EH (cell line): ENCODE measurements at places on chromosomes 1 and 21.

GRCh38 chr21:45574691-45575090 lies 32.5 kb upstream of the SLC19A1 start:
- no peak for DNase-seq

- DNase-seq: peak; percentile 76
Observed at GRCh38 chr1:100188617-100189016, 10.6 kb upstream of the LRRC39 start.

GRCh38 chr1:42891465-42892138 lies 45.2 kb downstream of the ZNF691 start:
- DNase-seq: no peak

- no peak for DNase-seq
Observed at GRCh38 chr1:205350691-205351141, 6.0 kb downstream of the KLHDC8A start.

- no peak for DNase-seq
Observed at GRCh38 chr1:169529068-169529642, 43.4 kb upstream of the SLC19A2 start.

DNA sequence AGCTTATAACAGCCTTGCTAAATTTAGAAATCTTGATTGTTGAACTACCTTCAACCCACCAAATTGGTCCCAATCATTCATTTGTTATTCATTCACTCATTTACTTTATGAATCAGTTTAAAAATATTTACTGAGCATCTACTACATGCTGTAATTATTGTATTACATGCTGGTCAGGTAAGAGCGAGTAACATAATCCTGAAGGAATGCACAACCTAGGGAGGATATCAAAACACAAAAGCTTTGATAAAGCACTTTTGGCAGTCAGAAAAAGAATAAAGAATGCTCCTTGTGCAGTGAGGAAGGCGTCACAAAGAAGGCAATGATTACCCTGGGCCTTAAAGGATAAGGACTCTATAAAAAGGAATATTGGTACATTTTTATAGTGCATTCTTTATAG lies 518.9 kb upstream of the NR5A2 start:
- DNase-seq: no peak

DNA sequence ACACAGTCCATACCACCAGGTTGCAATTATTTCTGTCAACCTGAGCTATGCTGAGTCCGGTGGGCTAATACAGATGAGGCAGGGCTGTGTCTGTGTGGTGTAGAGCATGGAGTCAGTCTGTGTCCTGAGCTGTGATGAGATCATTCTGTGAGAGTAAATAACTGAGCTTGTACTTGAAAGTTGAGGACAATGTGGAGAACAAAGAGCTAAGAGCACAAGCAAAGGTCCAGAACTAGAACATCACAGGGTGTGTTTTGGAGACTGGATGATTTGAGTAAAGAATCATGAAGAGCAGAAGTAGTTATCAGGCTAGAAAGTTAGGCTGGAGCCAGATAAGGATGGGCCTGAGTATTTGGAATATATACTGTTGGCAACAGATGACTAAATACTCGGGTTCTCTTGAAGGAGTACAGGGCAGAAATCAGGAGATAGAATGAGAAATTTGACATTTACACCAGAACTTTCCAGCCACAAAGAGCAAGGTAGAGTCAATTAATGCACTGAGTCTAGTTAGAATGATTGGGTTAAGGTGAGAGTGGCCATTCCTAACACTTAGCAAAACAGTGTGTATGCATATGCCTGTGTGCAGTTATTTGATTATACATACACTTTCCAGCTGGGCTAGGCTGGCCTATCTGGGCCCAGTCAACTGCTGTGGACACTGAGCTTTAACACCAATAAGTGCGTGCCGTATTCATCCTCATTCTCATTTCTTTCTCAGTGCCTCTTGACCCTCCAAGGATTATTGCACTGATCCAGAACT lies 48.8 kb downstream of the LEPR start:
- DNase-seq: no peak

GRCh38 chr1:25794325-25794724 lies 5.7 kb upstream of the SELENON start:
- peak; percentile 68 for DNase-seq

DNA sequence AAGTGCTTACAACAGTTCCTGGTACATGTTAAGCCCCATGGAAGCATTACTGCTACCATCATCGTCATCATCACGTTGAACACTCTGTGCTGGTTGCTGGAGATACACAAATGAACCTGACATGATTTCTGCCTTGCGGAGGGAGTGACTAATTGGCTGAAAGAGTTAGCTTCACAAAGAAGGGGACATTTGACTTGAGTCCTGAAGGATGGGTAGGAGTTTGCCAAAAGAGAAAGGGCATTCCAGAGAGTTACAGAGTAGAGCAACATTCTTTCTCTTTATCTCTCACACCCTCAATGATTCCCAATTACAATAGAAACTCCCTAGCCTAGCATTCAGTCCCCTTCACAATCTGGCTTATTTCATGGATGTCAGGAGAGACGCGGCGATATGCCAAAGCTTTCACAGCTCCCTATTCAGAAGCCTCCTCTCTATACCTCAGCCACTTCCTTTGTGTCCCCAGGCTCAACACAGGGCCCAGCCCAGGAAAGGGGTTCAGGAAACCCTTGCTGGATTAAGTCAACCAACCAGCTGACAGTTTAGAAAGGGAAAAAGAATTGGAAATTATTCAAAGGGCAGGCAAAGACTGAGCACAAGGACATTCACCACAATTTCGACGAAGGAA lies 38.0 kb downstream of the SLC1A7 start:
- no peak for DNase-seq

- no peak for DNase-seq
Observed at GRCh38 chr1:18409609-18410237, 71.0 kb upstream of the KLHDC7A start.

DNA sequence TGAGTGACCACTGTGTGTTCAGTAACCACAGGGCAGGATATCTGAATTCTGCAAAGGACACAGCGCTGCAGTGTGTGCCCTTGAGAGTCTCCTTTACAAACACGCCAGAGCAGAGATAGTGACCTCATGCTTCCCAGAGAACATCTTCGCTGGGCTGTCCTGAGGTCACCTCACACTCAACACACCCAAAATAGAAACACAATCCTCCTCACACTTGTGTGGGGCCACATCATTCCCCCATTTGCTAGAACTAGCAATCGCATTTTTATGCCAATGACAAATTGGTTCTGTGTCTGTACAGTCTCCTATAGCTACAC lies 140.1 kb upstream of the NRIP1 start:
- no peak for DNase-seq

GRCh38 chr21:40839521-40839920 lies 7.4 kb downstream of the DSCAM start:
- DNase-seq: peak; percentile 51

DNA sequence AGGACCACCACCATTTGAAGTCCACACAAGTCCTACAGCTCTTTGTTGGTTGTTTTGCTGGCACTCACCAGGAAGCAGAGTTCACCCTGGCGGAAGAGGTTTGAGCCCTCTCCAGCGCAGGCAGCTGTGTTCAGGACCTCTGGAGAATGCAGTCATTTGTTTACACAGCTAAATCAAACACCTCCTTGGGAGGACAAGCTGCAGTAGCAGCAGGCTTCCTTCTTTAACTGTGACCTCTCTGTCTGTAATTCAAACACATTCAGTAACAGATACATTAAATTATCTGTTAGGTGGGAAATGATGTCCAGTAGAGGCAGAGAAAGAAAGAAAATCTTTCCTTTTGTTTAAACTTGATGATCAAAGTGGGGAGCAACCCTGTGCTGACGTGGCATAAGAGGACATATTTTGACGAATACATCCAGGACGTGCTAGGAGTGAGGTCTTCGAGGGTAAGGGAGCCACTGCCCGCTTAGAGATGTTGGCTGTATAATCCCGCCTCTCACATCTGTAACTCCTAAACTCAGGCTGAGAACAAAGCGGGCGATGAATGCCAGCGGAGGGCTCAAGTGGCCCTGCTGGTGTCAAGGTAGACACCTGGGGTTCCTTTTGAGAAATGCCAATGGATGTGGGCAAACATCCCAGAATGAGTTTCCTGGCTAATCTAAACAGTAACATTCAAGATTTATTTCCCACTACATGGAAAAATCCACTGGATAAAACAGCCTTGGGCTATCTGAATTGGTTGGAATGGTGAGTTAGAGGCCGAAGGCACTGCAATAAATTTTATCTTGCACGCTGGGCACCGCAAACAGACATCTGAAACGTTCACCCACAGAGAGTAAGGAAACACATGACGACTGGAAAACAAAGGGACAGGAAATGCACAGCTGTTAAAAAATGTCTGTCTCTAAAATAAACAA lies 51.7 kb downstream of the ABCA4 start:
- peak; percentile 75 for DNase-seq

DNA sequence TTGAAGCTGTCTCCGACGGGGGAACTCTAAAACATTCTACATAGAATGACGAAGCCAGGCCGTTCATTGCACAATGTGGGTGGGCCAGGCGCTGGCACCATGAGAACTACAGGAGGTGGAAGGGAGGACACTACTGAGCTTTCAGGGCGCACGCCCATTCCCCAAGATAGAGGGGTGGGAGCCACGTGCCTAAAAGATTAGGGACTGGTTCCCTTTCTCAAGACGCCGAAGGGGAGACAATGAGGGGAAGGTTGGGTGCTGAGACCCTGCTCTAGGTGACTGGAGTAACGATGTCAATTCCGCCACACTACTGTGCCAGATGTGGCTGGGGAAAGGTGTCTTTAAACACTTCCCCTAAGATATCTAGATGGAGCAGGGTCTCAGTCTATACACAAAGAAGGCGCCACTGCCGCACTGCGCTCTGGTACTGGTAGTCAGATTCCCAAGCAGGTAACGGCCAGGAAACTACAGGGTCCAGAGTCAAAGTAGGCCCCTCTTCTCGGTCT lies 782 bp downstream of the CSDE1 start:
- peak; percentile 61 for DNase-seq

GRCh38 chr1:207698822-207699483 lies 52.9 kb upstream of the CD46 start:
- DNase-seq: peak; percentile 67

DNA sequence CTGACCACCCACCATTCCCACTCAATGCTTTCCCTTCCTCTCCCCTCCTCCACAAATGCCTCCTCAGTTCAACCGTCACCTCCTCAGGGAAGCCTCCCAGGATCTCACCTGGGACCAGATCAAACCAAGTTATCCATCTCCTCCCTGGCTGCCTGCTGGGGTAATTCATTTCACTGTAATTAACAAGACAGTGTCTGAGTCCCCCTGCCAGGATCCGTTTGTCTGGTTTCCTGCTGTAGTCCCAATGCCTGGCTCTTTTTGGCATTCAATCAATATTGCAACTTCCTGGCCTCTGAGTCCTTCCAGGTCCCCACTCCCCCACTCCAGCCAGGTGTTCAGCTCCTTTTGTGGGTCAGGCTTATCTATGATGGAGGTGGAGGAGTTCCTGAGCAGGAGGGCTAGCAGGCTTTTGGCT lies 687.7 kb downstream of the PTPRU start:
- DNase-seq: no peak

- no peak for DNase-seq
Observed at GRCh38 chr1:179120736-179121135, 38.9 kb downstream of the TOR3A start.

GRCh38 chr1:245990315-245991022 lies 516.6 kb downstream of the SMYD3 start:
- DNase-seq: no peak

GRCh38 chr1:56547977-56548376 lies 31.4 kb downstream of the PLPP3 start:
- DNase-seq: no peak

DNA sequence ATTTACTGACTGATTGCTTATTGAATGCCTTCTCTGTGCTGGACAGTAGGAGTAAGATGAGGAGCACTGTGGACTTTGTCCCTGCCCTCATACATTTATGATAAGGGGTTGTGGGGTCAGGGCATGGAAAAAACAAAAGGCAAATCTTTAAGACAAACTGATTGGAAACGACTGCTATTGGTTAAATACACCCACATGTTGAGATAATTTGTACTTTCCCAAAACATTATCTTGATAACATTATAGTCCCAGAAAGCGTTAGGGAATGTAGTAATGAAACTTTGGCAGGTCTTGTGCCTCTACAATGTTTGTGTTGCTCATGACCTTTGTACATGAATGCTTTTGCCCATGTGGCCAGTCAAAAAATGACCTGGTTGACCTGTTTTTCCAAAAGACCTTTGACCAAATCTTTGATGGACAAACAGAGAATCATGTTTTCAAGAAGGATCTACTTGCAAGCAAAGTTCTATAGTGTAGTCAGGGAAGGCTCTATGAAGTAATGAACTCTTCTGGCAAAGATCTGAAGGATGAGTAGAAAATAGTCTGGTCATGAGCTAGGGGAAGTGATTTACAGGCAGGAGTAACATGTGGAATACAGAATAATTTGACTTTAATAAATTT lies 50.9 kb downstream of the LEPR start:
- no peak for DNase-seq

- DNase-seq: no peak
Observed at GRCh38 chr1:173023343-173023742, 27.4 kb downstream of the TNFSF18 start.

DNA sequence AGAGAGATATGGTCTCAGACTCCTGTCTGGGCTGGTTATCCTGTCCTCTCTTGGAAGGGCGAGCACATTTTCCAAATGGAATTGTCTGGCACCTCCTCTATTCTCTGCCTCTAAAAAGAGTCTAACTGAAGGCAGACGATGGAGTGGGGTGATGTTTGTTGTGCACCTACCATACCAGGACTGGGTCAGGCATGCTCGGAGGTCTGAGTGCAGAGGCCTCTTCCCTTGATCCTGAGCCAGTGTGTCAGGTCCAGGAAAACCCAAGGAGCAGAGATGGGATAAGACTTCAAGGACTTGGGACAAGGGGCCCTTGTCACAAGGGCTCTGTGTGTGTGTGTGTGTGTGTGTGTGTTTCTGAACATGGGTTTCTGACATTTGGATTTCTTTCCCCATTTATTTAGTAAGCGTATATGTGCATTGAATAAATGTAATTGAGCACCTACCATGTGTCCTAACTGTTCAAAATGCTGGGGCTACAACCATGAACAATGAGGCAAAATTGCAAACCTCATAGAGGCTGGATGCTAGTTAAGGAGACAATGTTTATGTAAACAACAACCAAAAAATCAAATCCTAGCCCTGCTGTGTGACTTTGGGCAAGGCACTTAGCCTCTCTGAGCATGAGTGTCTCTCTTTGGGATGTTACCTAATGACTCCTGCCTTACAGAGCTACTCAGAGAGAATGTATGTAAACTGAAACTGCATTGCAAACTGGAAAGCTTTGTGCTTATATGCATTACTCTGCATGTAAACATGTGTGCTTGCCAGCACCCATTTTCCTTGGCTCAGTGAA lies 276.3 kb downstream of the FOXD2 start:
- no peak for DNase-seq

- DNase-seq: peak; percentile 66
Observed at GRCh38 chr1:155174324-155175280, 953 bp downstream of the TRIM46 start.

DNA sequence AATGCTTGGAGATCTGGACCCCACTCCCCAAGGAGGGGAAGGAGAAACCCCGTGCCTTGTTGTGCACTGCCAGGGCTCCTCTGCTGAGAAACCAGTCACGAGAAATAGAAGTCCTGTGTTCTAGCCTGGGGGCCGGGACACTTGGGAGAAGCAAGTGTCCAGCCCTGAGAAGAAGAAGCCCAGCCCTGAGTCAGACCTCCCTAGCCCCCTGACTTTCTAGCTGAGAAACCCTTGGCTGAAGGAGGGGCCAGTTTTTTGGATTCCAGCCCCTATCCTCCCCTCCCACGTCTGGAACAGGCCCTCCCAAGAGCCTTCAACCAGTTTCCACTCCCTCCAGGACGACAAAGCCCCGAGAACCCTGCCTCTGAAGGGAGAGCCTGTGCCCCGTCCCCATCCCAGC lies 100.5 kb downstream of the NAV1 start:
- DNase-seq: no peak

- no peak for DNase-seq
Observed at GRCh38 chr1:57986432-57986831, 560.1 kb downstream of the OMA1 start.

GRCh38 chr21:36297938-36298572 lies 21.9 kb upstream of the MORC3 start:
- peak; percentile 47 for DNase-seq
